ENCODE measurements at places on chromosomes 11 and 22.

GRCh38 chr22:43296276-43296902 is 46.8 kb downstream of the SCUBE1 start:
- no peak for DNase-seq

DNA sequence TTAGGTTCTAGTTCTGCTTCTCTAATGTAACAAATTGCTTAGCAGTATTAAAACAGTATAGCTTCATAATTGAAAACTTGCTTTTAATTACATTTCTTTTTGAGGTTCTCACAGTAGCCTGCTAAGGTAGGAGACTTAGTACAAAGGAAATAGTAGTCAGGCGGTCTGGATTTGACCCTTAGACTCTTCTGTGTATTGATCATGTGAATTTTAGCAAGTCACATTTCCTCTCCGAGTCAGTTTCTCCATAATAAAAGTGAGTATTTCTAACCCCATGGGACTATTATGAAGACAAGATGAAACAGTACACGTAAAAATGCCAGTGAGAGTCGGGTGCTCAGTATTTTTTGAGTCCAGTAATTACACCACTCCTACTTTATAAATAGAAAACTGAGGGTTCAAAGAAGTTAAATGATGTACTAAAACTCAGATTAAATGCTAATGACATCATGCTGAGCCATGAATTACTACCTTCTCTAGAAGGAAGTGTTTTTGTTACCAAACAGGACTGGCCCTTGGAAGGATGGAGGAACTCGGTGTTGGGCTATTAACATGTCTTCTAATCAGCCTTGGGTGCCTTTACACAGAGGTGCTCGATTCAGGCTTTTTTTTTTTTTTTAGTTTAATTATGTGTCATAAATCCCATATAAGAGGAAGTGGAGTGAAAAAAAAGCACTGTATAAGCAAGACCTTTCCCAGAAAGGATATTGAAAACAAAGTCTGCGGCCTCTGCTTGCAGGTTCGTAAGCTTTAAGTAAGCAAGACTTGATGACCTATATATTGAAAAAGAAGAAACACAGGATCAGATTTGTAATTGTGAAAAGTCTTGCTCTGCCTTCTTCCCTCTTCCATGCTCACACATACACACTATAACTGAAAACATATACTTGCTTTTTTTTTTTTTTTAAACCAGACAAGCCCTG is 109.0 kb downstream of the EMSY start:
- no peak for DNase-seq

- no peak for DNase-seq
Observed at GRCh38 chr11:111676878-111677585, 74.8 kb downstream of the SIK2 start.

- no peak for DNase-seq
Observed at GRCh38 chr11:72740562-72741428, 11.4 kb downstream of the ARAP1 start.

DNA sequence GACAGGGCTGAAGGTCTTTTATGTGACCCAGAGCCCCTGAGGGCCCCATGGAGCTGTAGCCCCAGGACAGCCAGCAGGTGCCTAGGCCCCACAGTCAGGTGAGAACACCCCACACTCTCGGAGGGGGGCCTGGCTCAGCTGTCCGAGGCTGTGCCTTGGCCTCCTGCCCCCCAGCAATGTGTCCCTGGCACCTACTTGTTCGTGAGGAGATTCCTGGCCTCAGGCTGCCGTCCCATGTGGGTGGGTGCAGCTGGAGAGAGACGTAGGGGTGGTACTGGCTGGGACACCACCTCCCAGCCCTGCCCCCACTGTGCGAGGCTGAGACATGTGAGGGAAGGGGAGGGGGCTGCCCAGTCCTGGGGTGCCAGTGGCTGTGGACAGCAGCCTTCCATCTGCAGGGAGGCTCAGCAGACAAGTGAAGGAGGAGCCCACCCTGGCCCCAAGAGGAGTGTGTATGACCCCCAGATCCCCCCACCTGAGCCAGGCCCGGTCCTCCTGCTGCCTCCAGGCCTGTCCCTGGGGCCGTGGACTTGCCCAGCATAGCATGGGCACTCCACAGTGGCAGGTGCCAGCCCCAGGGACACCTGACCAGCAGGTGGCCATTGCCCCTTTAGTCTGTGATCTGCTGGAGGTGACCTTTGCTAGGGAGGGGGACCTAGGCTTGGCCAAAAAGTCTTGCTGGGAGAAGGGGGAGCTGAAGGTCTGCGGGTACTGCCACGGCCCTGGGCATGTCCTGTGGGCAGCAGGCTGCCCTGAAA is 17.0 kb downstream of the IL17REL start:
- no peak for DNase-seq

DNA sequence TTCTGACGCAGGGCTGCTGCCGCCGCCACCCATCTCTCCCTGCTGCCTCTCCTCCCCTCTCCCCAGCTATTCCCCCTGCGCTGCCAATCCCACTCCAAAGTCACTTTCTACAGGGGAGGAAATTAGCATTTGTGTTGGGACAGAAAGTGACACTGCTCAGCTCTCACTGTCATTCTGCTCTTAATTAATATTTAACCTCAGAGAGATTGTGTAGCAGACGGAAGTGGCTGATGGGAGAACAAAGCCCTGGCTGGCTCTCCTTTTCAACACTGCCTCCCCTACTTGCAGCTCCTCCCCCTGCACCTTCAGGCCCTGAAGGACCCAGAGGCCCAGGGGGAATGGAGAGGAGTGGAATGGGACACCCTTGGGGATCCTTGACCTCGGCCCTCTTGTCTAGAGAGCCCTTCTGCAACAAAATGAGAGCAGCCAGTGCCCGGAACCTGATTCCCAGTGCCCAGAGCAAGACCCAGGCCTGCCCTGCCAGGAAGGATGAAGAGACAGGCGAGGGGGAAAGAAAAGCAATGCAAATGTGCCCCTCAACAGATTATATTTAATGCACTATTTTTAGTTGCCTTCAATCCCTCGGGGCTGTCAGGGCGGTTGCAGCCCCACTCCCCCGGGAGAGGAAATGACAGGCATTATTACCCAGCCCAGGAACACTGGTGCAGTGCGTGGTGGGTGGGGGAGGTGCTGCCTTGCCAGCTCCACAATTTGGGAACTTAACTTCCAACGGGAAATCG is 14.6 kb upstream of the NRGN start:
- DNase-seq, result no peak

- no peak for DNase-seq
Observed at GRCh38 chr11:30749268-30749667, 163.1 kb upstream of the MPPED2 start.

DNA sequence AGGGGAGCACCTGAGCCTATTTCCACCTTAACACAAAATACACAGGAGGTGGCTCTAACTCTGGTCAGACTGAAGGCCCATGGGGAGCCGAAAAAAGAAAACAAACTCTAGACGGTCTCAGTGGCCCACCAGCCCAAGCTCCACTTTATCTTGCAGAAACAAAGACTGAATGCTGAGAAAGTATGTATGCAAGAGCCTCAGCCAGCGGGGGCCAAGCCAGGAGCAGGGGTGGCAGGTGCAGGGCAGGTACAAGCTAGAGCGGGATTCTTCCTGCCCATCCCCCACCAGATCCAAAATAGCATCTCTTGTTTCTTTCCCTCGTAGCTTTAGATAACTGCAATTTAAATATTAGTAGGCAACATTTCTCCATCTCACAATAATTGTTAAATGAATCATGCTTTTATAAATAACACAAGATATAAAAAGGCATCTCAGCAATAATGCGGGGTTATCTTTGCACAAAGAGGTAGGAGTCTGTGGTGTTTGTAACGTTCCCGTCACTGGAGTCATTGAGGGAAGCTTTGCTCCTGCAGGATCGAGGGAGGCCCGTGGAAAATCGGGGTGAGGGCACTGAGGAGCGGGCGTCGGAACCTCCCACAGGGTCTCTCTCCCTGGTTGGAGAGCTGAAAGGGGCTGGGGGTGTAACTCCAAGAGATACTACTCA is 418.0 kb downstream of the SHANK2 start:
- DNase-seq, result no peak

DNA sequence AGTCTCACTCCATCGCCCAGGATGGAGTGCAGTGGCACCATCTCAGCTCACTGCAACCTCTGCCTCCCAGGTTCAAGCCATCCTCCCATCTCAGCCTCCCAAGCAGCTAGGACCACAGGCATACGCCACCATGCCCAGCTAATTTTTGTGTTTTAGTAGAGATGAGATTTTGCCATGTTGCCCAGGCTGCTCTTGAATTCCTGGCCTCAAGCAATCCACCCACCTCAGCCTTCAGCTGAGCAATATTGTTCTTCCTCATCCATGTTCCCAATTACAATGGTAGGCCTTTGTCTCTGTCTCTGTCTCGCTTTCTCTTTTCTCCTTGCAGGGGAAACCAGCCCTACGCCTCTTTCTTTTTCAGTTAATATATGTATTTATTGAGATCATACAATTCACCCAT is 10.3 kb downstream of the HSPA8 start:
- no peak for DNase-seq

GRCh38 chr11:121452609-121453150 is at the start of gene SORL1-AS1:
Gene SORL1-AS1 (minus strand): TSS chr11:121452967.
- peak; percentile 82 for DNase-seq

GRCh38 chr22:38220653-38221386 is 19.0 kb downstream of the MAFF start:
- DNase-seq, result no peak

DNA sequence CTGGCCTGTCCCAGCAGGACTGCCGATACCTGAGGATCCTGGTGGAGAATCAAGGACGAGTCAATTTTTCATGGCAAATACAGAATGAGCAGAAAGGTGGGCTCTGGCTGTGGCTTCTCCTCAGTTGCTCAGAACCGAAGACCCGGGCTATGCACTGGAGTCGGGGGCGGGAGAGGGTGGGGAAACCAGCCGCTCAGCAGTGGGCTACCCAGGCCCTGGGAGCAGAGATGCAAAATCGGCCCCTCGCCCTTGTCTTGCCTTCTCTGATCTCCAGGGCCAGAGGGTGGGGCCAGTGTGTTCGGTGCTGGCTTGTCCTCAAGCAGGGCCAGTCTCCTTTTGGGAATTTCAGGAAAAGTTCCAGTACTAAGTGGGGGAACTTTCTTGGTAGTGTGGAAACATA is 18.4 kb upstream of the GLB1L2 start:
- no peak for DNase-seq

GRCh38 chr11:75474878-75475766 is 42.1 kb upstream of the KLHL35 start:
- DNase-seq, result peak; percentile 65

DNA sequence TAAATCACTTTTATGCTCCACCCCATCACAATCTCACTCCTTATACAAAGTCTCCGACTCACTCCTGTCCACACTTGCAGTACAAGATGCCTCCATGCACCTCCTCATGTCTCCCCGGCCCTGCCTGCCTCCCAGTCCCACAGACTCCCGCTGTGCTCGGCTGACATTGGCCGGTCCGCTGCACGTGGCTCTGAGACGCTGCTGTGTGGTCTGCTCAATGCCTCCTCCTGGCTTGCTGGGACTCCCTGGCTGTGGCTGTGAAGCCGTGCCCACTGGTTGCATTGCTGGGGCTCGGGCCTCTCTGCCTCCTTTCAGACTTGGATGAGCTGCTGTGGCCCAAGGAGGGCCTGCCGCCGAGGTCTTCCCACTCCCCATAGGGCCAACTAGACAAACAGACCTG is 224.0 kb upstream of the B3GAT1 start:
- DNase-seq, result no peak

- DNase-seq, result no peak
Observed at GRCh38 chr11:28858076-28858475, 749.9 kb downstream of the METTL15 start.

GRCh38 chr11:64164392-64165312 is 1.3 kb downstream of the MACROD1 start:
- DNase-seq, result no peak

- no peak for DNase-seq
Observed at GRCh38 chr11:94020777-94021481, at the start of gene HEPHL1. Gene HEPHL1 (plus strand): TSS chr11:94021354. CDS start chr11:94021369, 15 bp downstream.

GRCh38 chr11:25244126-25244525 is 747.3 kb downstream of the LUZP2 start:
- no peak for DNase-seq

DNA sequence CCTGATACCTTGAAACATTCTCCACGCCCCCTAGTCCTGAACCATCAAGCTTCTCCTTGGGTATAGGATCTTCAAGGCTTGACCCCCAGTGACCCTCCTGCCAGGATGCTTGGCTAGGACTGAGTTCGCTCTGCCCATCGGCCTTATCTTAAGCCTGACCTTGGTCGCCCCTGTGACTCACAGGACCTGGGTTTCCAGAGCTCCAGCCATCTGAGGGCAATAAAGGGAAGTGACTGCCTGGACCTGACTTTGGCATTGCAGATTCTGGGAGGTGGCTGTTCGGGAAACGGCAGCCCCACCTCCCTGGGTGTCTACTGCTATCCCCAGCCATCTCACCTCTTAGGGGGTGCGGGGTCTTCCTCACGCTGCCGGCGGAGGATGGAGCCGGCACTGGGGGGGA is 15.4 kb downstream of the CARD10 start:
- DNase-seq, result no peak

GRCh38 chr11:134181707-134182106 is 42.1 kb downstream of the NCAPD3 start:
- no peak for DNase-seq

- DNase-seq, result no peak
Observed at GRCh38 chr22:43377896-43378704, 33.7 kb upstream of the MPPED1 start.

- no peak for DNase-seq
Observed at GRCh38 chr11:43072911-43073310, 238.9 kb upstream of the API5 start.

DNA sequence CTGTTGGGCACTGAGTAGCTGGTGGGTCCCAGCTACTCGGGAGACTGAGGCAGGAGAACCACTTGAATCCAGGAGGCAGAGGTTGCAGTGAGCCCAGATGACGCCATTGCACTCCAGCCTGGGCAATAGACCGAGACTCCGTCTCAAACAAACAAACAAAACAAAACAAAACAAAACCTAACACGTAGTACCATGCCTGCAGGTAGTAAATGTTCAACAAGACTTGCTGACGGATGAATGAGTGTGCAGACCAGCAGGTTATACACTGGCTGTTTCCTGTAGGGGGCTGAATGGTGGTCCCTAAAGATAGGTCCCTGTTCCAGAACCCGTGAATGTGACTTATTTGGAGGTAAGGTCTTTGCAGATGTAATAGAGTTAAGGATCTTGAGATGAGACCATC is 12.8 kb upstream of the MRGPRD start:
- DNase-seq, result no peak

DNA sequence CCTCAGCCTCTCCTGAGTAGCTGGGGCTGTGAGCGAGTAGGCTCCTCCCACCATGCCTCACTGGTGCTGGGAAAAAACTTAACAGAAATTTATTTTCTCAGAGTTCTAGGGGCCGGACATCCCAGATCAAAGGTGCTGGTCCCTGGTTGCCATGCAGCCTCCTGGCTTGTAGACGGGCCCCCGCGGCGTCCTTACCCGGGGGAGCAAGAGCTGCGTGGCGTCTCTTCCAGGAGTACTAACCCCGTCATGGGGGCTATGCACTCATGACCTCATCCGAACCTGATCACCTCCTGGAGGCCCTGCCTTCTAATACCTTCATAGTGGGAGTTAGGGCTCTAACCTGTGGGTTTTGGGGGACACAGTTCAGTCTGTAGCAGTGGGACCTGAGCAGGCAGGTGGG is 2.6 kb downstream of the TRABD start:
- DNase-seq, result no peak

GRCh38 chr11:46445920-46446771 is 54.6 kb upstream of the CHRM4 start:
- no peak for DNase-seq
